ENCODE measurements at places on chromosomes 1 and 21.

DNA sequence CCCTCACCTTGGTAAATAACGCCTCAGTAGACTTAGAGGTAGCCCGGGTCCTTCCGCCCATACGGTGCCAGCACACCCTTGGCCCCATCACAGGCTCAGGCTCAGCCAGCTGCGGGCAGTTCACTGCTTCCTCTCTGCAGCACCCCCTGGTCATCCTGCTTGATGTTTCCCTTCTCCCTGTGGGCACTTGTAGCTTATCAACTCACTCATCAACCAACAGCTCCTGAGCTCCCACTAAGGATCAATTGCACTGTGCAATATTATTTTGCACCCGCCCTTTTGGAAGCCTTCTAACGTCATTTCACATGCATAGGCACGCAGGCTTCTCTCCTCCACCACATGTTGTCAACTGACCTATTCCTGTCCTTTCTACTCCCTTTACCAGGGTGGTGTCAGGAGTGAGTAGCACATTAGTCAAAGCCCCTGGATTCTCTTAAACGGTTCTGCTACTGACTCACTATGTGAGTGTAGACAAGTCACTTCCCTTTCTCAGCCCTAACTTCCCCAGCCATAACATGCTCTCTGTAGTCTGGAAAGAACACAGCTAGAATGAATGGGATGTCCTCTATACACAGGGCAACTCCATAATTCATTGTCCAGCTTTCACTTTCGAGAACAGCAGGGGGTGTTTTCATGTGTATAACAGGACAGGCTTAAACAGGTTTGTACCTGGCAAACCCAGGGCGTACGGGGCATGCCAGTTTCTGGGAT lies 47.1 kb upstream of the IRF2BP2 start:
- DNase-seq, result no peak

GRCh38 chr21:36916718-36917117 lies 49.8 kb downstream of the HLCS start:
- no peak for DNase-seq

DNA sequence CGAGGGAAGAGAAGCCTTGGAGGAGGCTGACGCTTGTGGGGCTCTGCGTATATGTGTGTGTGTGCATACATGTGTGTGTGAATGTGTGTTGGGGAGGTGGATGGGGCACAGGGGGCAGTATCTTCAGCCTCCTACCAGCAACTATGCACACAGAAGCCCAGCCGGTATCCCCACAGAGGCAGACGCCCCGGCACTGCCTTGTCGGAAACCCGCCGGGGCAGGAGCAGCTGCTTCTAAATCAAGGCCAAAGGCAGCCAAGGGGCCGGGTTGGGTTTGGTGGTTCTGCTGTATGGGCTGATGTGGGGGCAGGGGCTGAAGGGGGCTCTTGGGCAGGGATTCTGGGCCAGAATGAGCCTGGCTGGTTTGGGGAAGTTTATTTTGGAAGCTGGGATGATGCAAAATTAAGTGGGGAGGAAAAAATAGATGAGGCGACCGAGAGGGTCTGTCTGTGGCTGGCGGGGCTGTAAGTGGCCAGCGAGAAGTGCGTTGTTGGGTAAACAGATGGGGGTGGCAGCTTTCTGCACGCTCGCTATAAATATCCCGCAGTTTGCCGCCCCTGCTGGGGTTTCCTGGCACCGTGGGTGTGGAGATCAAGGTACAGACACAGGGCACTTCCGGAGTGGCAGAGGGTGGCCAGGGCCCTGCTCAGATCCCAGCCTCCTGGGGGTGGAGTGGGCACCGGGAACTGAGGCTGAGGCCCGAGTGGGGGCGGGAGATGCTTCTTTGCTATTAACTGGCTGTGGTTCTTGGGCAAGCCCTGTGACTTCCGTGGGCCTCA lies 11.0 kb upstream of the WNT4 start:
- DNase-seq, result no peak

- no peak for DNase-seq
Observed at GRCh38 chr1:184023171-184023570, 14.4 kb downstream of the COLGALT2 start.

GRCh38 chr1:239308701-239309333 lies 77.6 kb upstream of the CHRM3 start:
- DNase-seq, result no peak

- no peak for DNase-seq
Observed at GRCh38 chr21:34035619-34036354, 37.6 kb upstream of the MRPS6 start.

GRCh38 chr1:233518344-233518743 lies 95.6 kb upstream of the KCNK1 start:
- no peak for DNase-seq

DNA sequence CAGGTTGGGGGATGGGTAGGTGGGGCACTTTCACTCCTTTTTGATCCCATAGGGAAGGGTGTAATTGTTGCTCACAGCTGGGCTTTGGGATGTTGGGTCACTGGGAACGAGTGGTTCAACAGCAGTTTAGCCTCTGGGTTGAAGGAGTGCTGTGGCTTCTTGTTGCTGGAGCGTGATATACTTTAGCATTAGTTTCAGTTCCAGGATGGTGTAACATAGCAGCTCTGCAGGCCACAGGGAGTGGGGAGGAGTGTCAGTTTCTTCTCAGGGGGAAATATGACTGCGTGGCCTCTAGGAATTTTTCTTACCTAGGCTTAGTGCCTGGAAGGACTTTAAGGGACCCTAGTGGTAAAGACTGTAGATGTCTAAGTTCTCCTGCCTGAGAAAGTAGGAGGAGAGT lies 1105.3 kb upstream of the TMPRSS15 start:
- DNase-seq, result no peak

GRCh38 chr21:45138199-45139002 lies 64.0 kb downstream of the ADARB1 start:
- DNase-seq, result peak; percentile 74

- no peak for DNase-seq
Observed at GRCh38 chr1:226123591-226124471, 61.3 kb downstream of the H3-3A start.

- no peak for DNase-seq
Observed at GRCh38 chr1:147892216-147892615, 10.4 kb upstream of the GJA8 start.

DNA sequence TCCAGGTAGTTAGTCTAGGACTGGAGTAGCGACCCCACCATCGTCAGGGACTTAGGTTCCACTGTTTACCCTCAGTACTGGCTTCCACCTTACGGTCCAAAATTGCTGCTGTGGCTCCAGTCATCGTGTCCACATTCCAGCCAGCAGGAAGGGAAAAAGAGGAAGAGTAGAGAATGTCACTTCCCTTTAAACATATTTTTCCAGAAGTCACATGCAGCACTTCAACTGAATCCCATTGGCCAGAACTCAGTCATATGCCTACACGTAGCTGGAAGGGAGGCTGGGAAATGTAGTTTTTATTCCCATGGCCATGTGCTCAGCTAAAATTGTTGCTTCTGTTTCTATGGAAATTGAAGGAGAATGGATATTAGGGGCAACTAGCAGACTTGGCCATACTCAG lies 84.1 kb upstream of the SELENON start:
- DNase-seq, result no peak

- DNase-seq, result no peak
Observed at GRCh38 chr1:51147394-51147793, 45.4 kb downstream of the C1orf185 start.

- no peak for DNase-seq
Observed at GRCh38 chr21:43832648-43833047, 32.4 kb upstream of the AGPAT3 start.

- no peak for DNase-seq
Observed at GRCh38 chr1:231139659-231140654, 21.9 kb upstream of the TRIM67 start.

DNA sequence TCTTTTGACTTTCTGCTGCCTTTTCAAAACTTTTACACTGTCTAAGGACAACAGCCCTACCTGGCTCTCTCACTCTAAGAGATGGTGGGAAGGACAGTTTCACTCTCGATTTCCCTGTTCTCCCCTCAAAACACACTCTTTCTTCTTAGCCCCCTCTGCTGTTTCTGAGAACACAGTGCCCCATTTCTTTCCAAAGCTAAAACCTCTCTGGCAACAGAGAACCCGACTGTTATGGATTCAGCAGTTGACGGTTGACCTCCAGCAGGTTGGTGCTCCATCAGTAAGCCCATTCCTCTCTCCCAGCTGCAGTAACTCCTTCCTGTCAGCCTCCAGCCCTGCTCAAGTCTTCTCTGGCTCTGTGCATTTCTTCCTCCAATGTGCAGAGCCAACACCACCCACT lies 88.2 kb upstream of the ABCD3 start:
- DNase-seq, result no peak

GRCh38 chr1:53636621-53637171 lies 102.3 kb downstream of the GLIS1 start:
- DNase-seq, result no peak

GRCh38 chr1:4584449-4584848 lies 70.0 kb upstream of the AJAP1 start:
- no peak for DNase-seq

- peak; percentile 68 for DNase-seq
Observed at GRCh38 chr1:226677027-226678020, 61.8 kb downstream of the ITPKB start.

All from activated T-cell treated with anti-CD3 and anti-CD28 coated beads, Interleukin-2, amount 50 U/mL, for 4 hours (primary cell).